ENCODE measurements at places on chromosomes 7 and 10. TPM values are rescaled to one million over a fixed set of nuclear protein-coding genes. Genes with fewer than 3 reads are reported as not detected.

- no peaks in the 10 kb centered on the region for H3K36me3 ChIP-seq
- H3K27ac ChIP-seq = peak overlapping the region; percentile 81
- H3K4me3 ChIP-seq = no peak overlapping the region
- no peak for DNase-seq
Observed at GRCh38 chr7:21616796-21617436, 74.1 kb downstream of the DNAH11 start.

DNA sequence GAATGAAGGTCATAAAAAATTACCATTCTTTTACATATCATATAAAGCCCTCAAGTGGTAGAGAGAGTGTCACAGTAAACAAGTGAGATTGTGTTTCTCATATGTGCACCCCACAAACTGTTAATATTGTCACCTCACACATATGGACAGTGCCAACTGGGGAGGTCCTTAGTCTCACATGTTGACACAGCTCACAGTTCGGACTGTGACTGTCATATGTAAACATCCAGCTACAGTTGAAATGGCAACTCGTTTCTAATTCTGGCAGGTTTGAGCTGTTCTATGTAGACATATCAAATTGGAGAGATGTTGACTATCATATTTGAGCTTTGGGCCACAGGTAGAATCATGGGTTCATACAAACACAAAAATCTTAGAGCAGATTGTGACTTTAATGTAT lies 39.4 kb upstream of the ZNF107 start:
- H3K27me3 ChIP-seq = no peaks in the 10 kb centered on the region
- no peaks in the 10 kb centered on the region for H3K4me1 ChIP-seq
- no peak overlapping the region for H3K4me3 ChIP-seq
- H3K27ac ChIP-seq = no peak overlapping the region
- no peaks in the 10 kb centered on the region for H3K36me3 ChIP-seq

GRCh38 chr7:1539181-1539881 lies 8.8 kb downstream of the MAFK start:
- no peak for DNase-seq
- no peaks in the 10 kb centered on the region for H3K4me1 ChIP-seq
- H3K27me3 ChIP-seq = no peaks in the 10 kb centered on the region
- H3K36me3 ChIP-seq = peaks cover 59% of the 10 kb centered on the region

GRCh38 chr10:110852255-110852896 lies 19.4 kb upstream of the PDCD4 start:
- H3K4me1 ChIP-seq = peaks cover 3% of the 10 kb centered on the region
- no peaks in the 10 kb centered on the region for H3K36me3 ChIP-seq
- no peak overlapping the region for H3K27ac ChIP-seq
- H3K27me3 ChIP-seq = no peaks in the 10 kb centered on the region
- no peak overlapping the region for H3K4me3 ChIP-seq

GRCh38 chr7:7190142-7190541 lies 7.8 kb downstream of the C1GALT1 start:
- H3K27ac ChIP-seq = no peak overlapping the region
- no peaks in the 10 kb centered on the region for H3K36me3 ChIP-seq
- H3K4me3 ChIP-seq = no peak overlapping the region
- DNase-seq = no peak
- no peaks in the 10 kb centered on the region for H3K27me3 ChIP-seq

DNA sequence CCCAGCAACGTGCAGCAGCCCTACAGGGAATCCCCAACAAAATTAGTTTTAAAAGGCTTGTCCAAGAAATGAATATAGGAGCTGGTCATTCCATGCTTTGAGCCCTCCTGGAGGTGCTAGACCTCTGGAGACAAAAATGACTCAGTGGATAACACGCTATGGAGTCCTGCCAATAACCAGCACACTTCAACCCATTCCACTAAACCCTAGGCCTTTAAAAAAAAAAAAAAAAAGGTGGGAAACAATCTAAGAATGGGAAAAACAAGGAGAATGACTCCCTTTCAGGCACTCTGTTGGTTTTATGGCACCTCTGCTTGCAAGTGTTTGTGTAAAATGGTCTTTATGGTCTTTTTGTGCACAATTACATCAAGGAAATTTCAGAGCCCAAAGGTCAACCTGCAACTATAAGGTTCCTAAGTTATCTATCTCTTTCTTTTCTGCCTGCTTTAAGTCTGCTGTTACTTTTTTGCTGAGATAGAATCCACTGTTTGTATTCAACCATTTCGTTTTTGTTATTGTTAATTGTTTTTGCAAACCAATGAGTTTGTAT lies 21.3 kb downstream of the AVL9 start:
- H3K36me3 ChIP-seq = no peaks in the 10 kb centered on the region
- H3K27ac ChIP-seq = no peak overlapping the region
- H3K4me1 ChIP-seq = no peaks in the 10 kb centered on the region
- no peak for DNase-seq
- no peak overlapping the region for H3K4me3 ChIP-seq

DNA sequence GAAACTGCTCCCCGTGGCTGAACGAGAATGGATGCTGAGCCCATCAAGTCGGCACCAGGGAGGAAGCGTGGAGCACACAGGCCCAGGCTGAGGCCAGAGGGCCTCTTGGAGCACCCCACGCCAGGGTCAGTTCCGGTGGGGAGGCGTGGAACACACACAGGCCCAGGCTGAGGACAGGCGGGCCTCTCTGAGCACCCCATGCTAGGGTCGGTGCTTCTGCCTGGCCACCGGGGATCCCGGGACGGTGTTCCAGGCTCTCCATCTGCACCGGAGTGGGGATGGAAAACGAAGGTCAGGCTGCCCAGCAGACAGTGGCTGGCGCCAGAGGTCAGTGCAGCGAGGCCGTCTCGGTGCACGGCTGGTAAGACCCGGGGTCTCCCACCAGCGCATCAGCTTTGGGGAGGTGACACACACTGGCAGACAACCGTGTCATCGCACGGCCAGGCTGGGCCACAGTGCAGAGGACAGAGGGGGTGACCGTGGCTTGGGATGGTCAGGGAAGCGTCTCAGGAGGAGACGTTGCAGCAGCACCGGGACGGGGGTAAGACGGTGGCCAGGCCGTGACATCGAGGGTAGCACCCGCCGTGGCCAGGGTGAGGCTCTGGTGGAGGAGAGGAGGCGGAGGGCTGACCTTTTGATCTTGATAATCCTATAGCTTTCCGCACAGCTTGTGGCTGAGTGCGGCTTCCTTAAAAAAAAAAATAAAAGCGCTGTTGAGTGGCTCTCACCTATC lies 203.9 kb downstream of the ELFN1 start:
- no peak for DNase-seq
- no peaks in the 10 kb centered on the region for H3K27me3 ChIP-seq
- H3K36me3 ChIP-seq = no peaks in the 10 kb centered on the region
- no peak overlapping the region for H3K27ac ChIP-seq

DNA sequence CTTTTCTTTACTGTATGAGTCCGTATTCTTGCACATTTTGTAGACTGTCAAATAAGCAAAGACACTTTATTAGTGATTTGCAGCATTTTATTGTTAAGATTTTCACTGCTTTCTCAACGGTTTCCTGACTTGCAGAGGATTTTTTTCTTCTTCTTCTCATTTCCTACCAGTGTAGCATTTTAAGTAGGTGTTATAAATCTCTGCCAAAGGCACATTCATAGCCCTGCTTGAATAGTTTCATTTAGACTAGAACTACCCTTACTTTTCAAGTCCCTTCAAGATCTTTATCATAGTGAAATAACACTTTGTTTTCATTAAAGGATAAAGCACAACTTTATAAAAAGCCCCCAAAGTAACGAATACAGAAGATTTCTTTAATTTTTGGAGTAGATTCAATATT lies 271.4 kb downstream of the TSPAN12 start:
- DNase-seq = no peak
- H3K4me1 ChIP-seq = no peaks in the 10 kb centered on the region
- no peak overlapping the region for H3K4me3 ChIP-seq
- H3K27ac ChIP-seq = no peak overlapping the region
- H3K27me3 ChIP-seq = no peaks in the 10 kb centered on the region
- H3K36me3 ChIP-seq = no peaks in the 10 kb centered on the region

- H3K4me1 ChIP-seq = no peaks in the 10 kb centered on the region
- H3K36me3 ChIP-seq = no peaks in the 10 kb centered on the region
- H3K27me3 ChIP-seq = no peaks in the 10 kb centered on the region
- H3K4me3 ChIP-seq = no peak overlapping the region
Observed at GRCh38 chr10:70963271-70963670, 74.9 kb upstream of the PCBD1 start.

DNA sequence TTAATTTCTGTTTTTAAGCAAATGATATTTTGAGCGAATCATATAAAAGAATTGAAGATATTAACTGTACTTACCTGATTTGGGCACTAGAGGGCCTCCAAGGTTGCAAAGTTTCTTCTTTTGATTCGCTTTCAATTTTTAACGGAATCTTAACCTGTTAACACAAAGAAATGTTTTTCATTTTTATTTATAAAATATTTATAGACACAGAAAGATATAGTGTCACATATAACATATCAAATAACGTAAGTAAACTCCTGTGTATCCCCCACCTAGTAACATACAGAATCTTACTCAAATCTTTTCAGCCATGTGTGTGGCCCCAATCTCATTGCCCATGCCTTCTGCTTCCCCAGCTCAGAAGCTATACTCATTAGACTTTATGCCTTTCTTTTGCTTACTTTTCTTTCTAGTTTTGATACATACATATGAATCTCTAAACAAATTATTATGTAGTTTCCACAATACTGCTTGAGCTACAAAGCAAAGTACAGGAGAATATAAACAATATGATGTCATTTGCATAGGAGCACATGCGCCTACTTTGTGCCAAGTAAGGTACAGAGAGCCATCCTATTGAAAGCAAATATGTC lies 49.5 kb upstream of the ZPBP start:
- H3K4me3 ChIP-seq = no peak overlapping the region
- H3K36me3 ChIP-seq = no peaks in the 10 kb centered on the region
- no peaks in the 10 kb centered on the region for H3K27me3 ChIP-seq

DNA sequence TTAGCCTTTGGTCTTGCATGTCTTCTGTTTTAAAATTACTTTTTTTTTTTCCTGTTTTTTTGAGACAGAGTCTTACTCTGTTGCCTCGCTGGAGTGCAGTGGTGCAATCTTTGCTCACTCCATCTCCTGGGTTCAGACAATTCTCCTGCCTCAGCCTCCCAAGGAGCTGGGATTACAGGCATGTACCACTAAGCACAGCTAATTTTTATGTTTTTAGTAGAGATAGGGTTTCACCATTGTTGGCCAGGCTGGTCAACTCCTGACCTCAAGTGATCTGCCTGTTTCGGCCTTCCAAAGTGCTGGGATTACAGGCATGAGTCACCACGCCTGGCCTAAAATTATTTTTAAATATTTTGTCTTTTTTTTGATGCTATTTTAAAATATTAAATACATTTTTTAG lies 38.5 kb downstream of the MLLT10 start:
- H3K4me3 ChIP-seq = no peak overlapping the region
- DNase-seq = peak; percentile 60
- H3K36me3 ChIP-seq = no peaks in the 10 kb centered on the region
- no peaks in the 10 kb centered on the region for H3K27me3 ChIP-seq

DNA sequence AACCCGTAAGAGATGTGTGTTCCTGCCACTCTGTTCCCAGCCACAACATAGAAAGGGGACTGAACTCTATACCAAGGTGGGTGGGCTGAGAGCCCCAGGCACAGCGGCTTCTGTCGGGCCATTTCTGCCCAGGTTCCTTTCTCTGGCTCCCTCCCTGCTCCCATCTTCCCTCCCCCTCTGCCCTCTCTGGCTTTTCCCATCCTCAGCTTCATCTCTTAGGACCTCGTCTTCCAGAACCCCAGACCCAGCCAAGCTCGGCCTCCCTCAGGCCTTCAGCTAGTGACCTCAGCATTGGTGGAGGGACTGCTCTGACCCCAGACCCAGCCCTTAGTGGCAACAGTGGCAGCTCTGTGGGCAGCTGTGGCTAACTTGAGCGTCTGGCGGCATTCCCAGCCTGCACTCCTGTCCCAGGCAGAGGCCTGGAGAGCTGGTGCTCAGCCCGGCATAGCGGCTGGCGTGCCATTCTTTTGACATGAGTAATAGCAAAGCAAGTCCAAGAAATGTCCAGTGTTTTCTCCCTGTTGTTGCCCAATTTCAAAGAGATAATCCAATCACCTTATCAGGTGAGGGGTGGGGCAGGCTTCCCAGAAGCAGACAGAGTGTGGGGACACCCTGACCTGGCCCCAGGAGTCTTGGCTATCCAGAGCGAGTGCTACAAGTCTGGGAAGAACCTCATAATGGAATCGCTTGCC lies 15.9 kb downstream of the PTPRE start:
- H3K4me3 ChIP-seq = no peak overlapping the region
- H3K27me3 ChIP-seq = no peaks in the 10 kb centered on the region
- H3K27ac ChIP-seq = peak overlapping the region; percentile 89
- peak; percentile 77 for DNase-seq

DNA sequence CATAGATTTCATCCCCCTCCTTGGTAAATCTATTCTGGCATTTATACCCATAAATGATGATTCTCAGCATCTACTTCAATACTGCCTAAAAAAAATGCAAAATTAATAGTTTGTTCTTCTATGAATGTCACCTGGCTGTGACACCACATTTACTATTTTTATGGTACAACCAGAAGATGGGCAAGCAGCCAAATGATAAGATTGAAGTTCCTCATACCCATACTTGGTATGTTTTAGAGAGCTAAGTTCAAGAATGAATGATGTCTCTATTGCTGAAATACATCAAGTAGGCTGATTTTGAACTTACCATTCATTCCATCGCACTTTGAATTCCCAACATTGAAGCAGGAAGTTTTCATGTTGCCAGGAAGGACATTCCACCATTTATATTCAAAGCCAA lies 134.2 kb downstream of the ELAPOR2 start:
- no peaks in the 10 kb centered on the region for H3K27me3 ChIP-seq
- no peak overlapping the region for H3K4me3 ChIP-seq
- no peak overlapping the region for H3K27ac ChIP-seq
- DNase-seq = no peak
- no peaks in the 10 kb centered on the region for H3K4me1 ChIP-seq

DNA sequence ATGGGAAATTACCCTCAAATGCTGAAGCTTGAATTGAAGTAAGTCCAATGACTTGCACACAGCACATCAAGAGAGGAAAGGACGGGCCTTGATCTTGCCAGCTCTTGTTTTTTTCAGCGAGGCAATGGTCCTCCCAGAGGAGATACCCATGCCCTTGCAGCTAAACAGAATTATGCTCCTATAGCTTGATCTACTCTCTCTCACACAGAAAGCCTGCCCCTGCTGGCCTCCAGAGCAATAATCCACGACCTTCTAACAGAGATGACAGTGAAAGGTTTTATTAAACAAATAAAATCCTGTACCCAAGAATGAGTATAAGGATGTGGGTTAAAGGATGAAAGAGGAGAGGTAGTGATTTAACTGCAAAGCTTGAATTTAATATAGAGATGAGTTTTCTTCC lies 268.0 kb downstream of the ADRA2A start:
- H3K27ac ChIP-seq = no peak overlapping the region
- H3K36me3 ChIP-seq = no peaks in the 10 kb centered on the region
- DNase-seq = no peak
- no peaks in the 10 kb centered on the region for H3K27me3 ChIP-seq
- no peaks in the 10 kb centered on the region for H3K4me1 ChIP-seq
- no peak overlapping the region for H3K4me3 ChIP-seq

The C10orf62 gene
- 0.67 TPM for total RNA-seq

The AGFG2 gene
- total RNA-seq = 25.8 TPM

The ASB10 gene
- total RNA-seq = 11.6 TPM

The VWDE gene
- 14.4 TPM for total RNA-seq

The SEPTIN7 gene
- 171 TPM for total RNA-seq

The LOXL4 gene
- 1.6 TPM for total RNA-seq
